Activated CD8-positive, alpha-beta T cell treated with anti-CD3 and anti-CD28 coated beads for 36 hours (primary cell): ENCODE measurements at places on chromosomes 6 and 20.

GRCh38 chr6:30103872-30104179 lies 9.1 kb downstream of the TRIM31 start:
- H3K4me1 ChIP-seq: peaks cover 32% of the 10 kb centered on the region
- peaks cover 50% of the 10 kb centered on the region for H3K27me3 ChIP-seq
- no peaks in the 10 kb centered on the region for H3K36me3 ChIP-seq
- H3K27ac ChIP-seq: no peak overlapping the region
- DNase-seq: no peak

- no peak overlapping the region for H3K27ac ChIP-seq
- H3K27me3 ChIP-seq: peaks cover 16% of the 10 kb centered on the region
- no peaks in the 10 kb centered on the region for H3K36me3 ChIP-seq
- H3K4me1 ChIP-seq: no peaks in the 10 kb centered on the region
- no peak overlapping the region for H3K4me3 ChIP-seq
- DNase-seq: no peak
These were observed 171.4 kb downstream of the MYLK4 start for GRCh38 chr6:2579241-2579761.

- no peak overlapping the region for H3K27ac ChIP-seq
- no peaks in the 10 kb centered on the region for H3K27me3 ChIP-seq
- H3K36me3 ChIP-seq: peaks cover 3% of the 10 kb centered on the region
These were observed 1.6 kb downstream of the STX7 start for GRCh38 chr6:132511210-132511830.

- H3K4me1 ChIP-seq: no peaks in the 10 kb centered on the region
- no peak overlapping the region for H3K4me3 ChIP-seq
- DNase-seq: no peak
- H3K36me3 ChIP-seq: no peaks in the 10 kb centered on the region
- H3K27ac ChIP-seq: no peak overlapping the region
These were observed 59.5 kb downstream of the MANEA start for GRCh38 chr6:95636552-95637431.

DNA sequence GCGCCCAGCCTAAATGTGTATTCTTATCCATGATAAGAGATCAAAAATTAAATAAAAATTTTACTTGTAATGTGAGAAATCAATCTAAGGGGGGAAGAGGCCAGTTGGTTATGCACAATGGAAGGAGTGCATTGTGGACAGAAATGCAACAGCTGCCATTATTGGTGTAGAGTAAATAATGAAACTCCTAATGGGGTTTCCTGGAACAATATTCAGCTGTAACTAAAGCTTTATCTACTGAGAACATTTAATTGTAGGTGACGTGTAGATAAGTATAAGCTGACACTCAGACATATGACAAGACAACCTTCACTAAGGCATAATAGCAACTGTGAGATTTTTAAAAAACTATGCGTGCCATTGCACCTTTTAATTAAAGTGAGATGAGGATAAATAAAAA lies 71.4 kb downstream of the CEP57L1 start:
- peaks cover 4% of the 10 kb centered on the region for H3K36me3 ChIP-seq
- no peaks in the 10 kb centered on the region for H3K27me3 ChIP-seq
- no peak overlapping the region for H3K27ac ChIP-seq
- no peak for DNase-seq
- no peaks in the 10 kb centered on the region for H3K4me1 ChIP-seq

DNA sequence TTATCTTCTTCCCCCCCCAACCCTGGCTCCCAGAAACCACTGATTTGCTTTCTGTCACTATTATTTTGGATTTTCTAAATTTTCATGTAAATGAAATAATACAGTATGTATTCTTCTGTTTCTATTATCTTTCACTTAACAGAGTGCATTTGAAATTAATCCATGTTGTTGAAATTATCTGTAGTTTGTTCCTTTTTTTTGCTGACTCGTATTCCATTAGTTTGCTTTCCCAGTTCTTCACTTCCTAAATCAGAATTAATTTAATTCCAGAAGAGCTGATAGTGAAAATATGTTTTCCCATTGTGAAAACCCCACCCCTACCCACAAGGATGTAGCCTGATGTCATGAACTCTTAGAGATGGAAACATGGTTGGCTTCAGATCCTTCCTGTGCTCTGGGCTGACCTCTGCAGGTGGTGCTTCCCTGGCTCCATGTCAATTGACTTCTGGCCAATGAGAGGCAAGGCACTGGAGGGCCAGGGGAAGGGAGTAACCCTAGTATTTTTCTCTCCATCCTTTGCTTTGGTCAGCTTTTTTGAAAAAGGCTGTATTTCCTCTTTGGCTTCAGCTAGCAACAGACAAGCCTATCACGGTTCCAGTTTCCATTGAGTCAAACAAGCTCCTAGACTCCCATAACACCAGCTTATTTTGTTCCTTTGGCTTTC lies 244.4 kb upstream of the HSF2 start:
- H3K36me3 ChIP-seq: no peaks in the 10 kb centered on the region
- H3K4me3 ChIP-seq: no peak overlapping the region
- DNase-seq: no peak
- H3K27me3 ChIP-seq: no peaks in the 10 kb centered on the region

DNA sequence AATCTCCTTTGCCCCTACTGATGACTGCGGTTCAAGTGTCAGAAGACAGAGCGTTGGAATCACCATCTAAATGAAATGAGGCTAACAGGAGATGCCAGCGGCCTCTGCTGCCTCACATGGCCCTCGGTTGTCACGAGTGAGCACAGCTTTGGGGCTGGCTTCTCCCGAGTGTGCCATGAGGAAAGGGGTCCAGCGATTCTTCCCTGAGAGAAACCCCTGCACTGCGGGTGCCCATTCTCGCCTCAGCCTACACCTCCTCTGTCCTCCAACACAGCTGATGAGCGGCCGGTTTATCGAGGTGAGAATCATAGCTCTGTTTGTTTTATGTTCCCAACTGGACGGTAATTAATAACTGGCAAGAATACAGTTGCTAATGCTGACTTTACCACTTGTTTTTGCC lies 144.7 kb upstream of the RPS6KA2 start:
- H3K4me3 ChIP-seq: no peak overlapping the region
- peaks cover 16% of the 10 kb centered on the region for H3K27me3 ChIP-seq
- H3K36me3 ChIP-seq: no peaks in the 10 kb centered on the region
- no peak for DNase-seq

DNA sequence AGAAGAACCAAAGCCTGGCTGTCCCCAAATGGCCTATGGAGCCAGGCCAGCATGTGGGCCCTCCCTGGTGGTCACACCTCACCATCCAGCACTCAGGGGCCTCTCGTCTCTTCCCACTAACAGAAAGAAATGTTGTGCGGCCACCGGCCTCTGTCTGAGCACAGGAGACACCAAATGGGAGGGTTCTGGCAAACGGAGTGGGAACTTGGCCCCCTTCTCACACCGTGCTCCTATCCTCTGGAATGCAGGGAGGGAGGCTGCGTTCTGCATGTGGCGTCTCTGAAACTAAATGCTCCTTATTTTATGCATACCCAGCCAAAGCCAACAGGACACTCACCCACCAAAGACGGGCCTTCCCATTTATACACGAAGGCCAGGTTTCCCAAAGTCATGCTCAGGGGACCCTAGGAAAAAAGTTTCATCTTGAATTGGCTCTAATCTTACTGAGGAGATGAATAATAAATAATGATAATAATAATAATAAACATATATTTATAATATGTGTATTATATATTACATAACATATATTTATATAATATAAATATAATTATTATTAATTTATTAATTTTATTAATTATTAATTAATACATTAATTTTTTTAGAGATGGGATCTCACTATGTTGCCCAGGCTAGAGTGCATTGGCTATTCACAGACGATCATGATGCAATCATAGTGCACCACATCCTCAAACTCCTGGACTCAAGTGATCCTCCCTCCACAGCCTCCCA lies 102.4 kb downstream of the FOXF2 start:
- H3K27me3 ChIP-seq: no peaks in the 10 kb centered on the region
- DNase-seq: no peak
- no peak overlapping the region for H3K4me3 ChIP-seq
- H3K36me3 ChIP-seq: no peaks in the 10 kb centered on the region

GRCh38 chr6:47034421-47034820 lies 7.7 kb downstream of the ADGRF1 start:
- no peaks in the 10 kb centered on the region for H3K36me3 ChIP-seq
- no peaks in the 10 kb centered on the region for H3K4me1 ChIP-seq
- no peak overlapping the region for H3K4me3 ChIP-seq
- H3K27ac ChIP-seq: no peak overlapping the region
- H3K27me3 ChIP-seq: peaks cover 14% of the 10 kb centered on the region

DNA sequence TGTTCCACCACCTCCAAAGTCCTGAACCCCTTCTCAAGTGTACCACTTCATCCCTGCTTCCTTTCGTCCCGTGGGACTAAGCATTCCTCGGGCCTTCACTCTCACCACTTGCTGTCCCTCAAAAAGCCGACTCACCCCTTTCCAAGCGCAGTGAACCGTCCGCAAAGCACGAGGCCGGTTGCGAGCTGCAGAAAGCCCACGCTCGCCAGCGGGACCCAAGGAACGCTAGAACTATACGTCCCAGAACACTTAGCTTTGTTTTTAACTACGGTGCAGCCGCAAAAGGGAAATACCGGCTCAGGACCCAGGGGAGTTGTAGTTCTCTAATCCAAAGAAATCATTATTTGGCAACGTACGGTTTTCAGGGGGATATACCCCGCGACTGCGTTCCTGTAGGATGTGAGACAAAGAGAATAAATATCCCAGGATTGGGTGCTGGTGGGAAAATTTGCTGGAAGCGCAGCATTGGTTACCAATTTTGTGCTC lies 416 bp upstream of the POLR1H start:
- no peaks in the 10 kb centered on the region for H3K27me3 ChIP-seq
- H3K27ac ChIP-seq: peak overlapping the region; percentile 99
- H3K4me3 ChIP-seq: peak overlapping the region; percentile 92
- H3K36me3 ChIP-seq: peaks cover 43% of the 10 kb centered on the region
- peaks cover 30% of the 10 kb centered on the region for H3K4me1 ChIP-seq
- DNase-seq: peak; percentile 49

GRCh38 chr6:5094327-5094726 lies 9.2 kb downstream of the PPP1R3G start:
- no peak for DNase-seq
- no peak overlapping the region for H3K27ac ChIP-seq
- peaks cover 4% of the 10 kb centered on the region for H3K4me1 ChIP-seq

DNA sequence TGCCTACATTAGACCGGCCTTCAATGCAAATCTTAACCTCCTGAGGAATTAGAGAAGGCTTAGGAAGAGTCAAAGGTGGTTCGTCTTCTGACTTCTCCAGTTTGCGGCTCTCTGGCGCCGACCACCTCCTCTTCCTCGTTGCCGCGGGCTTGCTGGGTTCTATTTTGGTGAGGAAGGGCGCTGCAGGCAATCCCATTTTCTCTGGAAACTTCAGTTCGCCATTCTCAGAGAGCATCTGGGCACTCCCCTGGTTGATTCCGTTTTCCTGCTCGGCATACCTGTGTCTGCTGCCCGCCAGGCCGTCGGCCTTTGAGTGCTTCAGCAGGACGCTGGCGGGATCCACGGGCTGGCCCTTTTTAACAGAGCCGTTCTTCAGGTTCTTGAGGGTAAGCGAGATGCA lies 67.9 kb downstream of the GMPR start:
- no peak overlapping the region for H3K4me3 ChIP-seq
- no peak overlapping the region for H3K27ac ChIP-seq
- DNase-seq: no peak
- peaks cover 18% of the 10 kb centered on the region for H3K36me3 ChIP-seq
- H3K4me1 ChIP-seq: peaks cover 14% of the 10 kb centered on the region

- DNase-seq: no peak
- H3K27ac ChIP-seq: peak overlapping the region; percentile 89
- H3K4me1 ChIP-seq: peaks cover 86% of the 10 kb centered on the region
- no peak overlapping the region for H3K4me3 ChIP-seq
- H3K36me3 ChIP-seq: peaks cover 17% of the 10 kb centered on the region
- no peaks in the 10 kb centered on the region for H3K27me3 ChIP-seq
These were observed 72.2 kb downstream of the ATXN1 start for GRCh38 chr6:16688984-16689636.

DNA sequence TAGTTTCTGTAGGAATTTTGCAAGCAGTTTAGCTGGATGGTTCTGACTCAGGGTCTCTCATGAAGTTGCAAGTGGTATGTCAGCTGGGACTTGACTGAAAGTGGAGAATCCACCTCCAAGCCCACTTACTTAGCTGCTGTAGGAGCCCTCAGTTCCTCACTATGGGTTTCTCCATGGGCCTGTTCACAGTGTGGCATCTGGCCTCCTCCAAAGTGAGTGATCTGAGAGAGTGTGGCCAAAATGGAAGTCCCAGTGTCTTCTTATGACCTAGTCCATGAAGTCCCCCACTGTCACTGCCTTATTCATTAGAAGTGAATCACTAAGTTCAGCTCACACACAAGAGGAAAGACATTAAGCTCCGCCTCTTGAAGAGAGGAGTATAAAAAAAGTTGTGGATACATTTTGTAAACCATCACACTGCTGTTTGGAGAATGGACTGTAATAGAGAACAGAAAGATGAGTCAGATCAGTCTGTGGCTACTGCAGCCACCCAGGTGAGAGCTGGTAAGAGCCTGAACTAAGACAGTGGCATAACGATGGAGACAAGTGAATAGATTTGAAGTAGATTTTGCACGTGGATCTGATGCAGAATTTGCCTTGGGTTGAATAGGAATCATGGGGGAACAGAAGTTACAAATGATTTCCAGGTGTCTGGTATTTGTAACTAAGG lies 4.9 kb upstream of the NELFCD start:
- DNase-seq: no peak
- H3K4me3 ChIP-seq: no peak overlapping the region
- no peaks in the 10 kb centered on the region for H3K36me3 ChIP-seq
- peaks cover 2% of the 10 kb centered on the region for H3K4me1 ChIP-seq

- H3K27ac ChIP-seq: no peak overlapping the region
- H3K36me3 ChIP-seq: peaks cover 27% of the 10 kb centered on the region
- no peaks in the 10 kb centered on the region for H3K27me3 ChIP-seq
- no peak for DNase-seq
- H3K4me1 ChIP-seq: peaks cover 2% of the 10 kb centered on the region
These were observed 161.7 kb downstream of the DTNBP1 start for GRCh38 chr6:15500901-15501825.
